Right cardiac atrium (tissue), 5 donors: ENCODE measurements at places on chromosomes 5 and 9. TPM values are rescaled to one million over a fixed set of nuclear protein-coding genes. Genes with fewer than 3 reads are reported as not detected.
A peak's percentile ranks its signal among the peaks of the same experiment; 100 is the strongest.

DNA sequence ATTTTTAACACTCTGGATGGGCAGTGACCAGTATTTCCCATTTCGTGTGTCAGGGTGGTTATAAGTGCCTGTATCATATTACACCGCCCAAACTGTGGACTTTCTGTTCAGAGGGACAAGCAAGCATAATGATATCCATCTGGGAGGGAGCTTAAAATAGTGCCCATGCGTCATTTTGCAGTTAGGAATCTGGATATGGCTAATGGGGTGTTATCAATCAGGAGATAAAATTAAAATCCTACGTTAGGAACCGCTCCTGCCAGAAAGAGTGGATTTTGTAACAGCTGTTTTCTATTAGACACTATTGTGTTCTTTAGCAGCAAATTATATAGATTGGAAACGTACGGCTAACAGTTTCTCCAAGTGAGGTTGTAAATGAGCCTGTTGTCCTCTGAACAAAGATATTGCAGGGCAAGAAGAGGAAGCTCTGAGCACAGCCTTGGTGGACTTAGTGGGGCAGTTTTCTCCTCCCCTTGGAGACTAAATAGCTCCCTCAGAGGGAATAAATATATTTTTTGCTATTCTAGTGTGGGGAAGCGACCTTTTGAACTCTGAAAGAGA lies 160.4 kb downstream of the SPATA31D1 start:
- no peak for DNase-seq

DNA sequence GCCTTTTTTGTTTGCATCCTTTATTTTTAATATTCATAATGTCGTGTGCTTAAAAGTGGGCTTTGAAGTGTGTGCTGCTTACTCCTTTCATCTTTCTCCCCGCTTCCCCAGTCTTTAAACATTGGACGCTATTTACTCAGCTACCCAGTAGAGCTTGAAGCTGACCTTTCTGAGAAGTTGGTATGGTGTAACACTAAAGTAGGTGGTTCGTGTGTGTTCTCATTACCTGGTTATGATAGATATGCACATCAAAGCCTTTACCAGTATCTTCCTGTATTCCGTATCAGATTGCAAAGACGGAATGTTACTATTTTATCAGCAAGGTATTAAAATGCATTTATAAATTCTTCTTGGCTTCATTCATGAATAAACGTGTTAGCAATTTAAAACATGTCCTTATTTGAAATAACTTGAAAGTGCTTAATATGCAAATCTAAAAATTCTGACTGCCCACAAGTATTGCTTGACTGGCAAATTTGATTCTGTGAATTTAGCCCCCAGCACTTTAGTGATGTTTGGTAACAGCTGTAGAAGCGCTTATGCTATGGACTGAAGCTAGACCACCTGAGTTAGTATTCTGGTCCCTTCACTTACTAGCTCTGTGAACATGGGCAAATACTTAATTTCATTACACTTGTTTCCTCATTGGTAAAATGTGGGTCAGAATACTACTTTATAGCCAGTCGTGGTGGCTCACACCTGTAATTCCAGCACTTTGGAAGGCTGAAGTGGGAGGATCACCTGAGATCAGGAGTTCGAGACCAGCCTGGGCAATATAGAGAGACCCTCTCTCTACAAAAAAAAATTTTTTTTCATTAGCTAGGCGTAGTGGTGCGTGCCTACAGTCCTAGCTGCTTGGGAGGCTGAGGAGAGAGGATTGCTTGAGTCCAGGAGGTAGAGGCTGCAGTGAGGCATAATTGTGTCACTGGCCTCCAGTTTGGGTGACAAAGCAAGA lies 1.7 kb downstream of the RRAGA start:
- DNase-seq: no peak

GRCh38 chr5:93894601-93895354 lies 153.4 kb upstream of the POU5F2 start:
- DNase-seq: no peak

- DNase-seq: no peak
These were observed 28.1 kb upstream of the DAB2 start for GRCh38 chr5:39452846-39453245.

DNA sequence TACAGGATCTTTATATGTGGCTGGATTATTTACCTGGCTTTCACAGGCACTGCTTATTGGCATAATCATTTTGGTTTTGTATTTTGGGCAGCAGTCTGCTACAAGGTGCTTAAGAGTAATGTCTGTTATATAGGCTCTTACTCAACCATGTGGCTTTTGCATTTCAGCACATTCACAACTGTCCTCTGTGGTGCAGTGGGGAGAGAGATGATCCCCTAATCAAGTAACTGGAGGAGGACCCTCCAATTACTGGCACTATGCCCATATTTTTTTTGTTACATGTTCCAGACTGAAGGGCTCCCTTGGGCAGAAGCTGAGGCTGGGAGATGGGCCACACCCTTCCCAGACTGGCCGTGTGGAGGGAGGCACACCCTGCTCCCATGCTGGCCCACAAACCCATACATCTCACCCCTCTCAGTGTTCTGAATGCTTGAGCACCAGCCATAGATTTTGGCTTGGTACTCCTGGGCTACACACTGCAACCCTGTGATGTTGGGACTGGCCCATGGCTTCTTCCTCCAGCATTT lies 173.5 kb downstream of the FAM174A start:
- no peak for DNase-seq

GRCh38 chr5:93821891-93822415 lies 80.6 kb upstream of the POU5F2 start:
- DNase-seq: no peak

DNA sequence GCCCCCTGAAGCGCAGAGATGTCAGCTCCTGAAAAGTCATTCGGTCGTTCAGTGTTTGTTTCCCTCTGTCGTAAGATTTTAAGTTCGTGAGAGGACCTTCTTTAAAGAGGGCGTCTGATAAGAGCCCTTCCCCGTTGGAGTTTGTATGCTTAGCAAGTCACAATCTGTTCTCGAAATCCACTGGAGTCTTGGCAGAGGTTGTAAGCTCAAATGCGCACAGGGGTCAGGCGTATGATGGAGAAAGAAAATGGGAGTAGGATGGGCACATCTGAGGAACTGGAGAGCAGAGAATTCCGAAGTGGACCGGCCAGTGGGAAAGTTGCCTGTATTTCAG lies 710 bp downstream of the HSD17B4 start:
- no peak for DNase-seq

GRCh38 chr5:167850911-167851310 lies 440.5 kb upstream of the WWC1 start:
- no peak for DNase-seq

DNA sequence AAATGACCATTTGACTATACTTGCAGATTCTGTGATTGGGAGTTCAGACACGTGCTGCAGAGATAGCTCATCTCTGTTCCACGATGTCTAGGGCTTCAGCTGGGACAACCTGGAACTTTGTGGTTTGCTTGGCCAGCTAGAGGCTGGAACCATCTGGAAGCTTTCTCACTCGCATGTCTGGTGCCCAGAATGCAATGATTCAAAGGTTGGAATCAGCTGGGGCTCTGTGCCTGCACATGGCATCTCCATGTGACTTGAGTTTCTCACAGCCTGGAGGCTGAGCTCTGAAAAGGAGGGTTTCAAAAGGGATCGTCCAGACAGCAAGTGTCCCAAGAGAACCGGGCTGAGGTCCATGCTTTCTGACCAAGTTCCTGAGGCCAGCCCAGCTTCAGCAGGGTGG lies 465.2 kb downstream of the GADD45G start:
- DNase-seq: no peak

- DNase-seq: no peak
These were observed 451.7 kb downstream of the AGTPBP1 start for GRCh38 chr9:85290019-85290418.

DNA sequence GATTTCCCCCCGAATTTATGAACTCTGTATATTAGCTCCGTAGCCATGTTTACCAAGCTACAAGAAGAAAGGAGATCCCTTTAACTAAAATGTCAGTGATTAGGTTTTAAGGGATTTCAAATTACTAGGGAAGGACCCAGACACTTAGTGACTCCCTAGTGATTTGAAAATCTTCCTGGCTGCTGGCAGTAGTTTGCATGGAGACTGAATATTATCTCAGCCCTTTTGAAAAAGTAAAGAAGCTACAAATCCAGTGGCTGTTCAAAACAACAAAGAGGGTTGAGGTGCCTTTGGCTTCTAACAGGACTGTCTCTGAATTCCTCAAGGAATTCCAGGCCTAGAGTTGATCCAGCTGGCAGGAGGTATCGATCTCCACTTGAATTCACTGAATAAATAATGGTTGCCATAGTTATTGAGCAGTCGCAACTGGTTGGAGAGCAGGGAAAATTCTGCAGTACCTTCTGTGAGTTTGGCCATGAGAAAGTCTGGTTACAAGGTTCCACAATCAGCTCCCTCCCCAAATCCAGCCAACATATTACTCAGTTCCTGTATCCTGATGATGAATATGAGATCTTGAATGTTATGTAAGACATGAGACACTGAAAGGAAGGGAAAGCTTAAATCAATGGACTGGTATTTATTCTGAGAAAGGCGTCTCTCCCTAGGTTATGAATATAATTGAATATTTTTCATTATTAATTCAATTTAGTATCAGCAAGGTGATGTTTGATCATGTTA lies 37.7 kb downstream of the NR4A3 start:
- DNase-seq: no peak

GRCh38 chr5:109298794-109299193 lies 111.0 kb downstream of the PJA2 start:
- DNase-seq: no peak

GRCh38 chr5:35771300-35771699 lies 85.4 kb upstream of the IL7R start:
- DNase-seq: no peak

GRCh38 chr9:136927343-136928271 lies 16.9 kb downstream of the FBXW5 start:
- DNase-seq: no peak

GRCh38 chr9:4138180-4138579 lies 161.7 kb downstream of the GLIS3 start:
- DNase-seq: no peak

The LCN9 gene
- not detected for total RNA-seq

DNA sequence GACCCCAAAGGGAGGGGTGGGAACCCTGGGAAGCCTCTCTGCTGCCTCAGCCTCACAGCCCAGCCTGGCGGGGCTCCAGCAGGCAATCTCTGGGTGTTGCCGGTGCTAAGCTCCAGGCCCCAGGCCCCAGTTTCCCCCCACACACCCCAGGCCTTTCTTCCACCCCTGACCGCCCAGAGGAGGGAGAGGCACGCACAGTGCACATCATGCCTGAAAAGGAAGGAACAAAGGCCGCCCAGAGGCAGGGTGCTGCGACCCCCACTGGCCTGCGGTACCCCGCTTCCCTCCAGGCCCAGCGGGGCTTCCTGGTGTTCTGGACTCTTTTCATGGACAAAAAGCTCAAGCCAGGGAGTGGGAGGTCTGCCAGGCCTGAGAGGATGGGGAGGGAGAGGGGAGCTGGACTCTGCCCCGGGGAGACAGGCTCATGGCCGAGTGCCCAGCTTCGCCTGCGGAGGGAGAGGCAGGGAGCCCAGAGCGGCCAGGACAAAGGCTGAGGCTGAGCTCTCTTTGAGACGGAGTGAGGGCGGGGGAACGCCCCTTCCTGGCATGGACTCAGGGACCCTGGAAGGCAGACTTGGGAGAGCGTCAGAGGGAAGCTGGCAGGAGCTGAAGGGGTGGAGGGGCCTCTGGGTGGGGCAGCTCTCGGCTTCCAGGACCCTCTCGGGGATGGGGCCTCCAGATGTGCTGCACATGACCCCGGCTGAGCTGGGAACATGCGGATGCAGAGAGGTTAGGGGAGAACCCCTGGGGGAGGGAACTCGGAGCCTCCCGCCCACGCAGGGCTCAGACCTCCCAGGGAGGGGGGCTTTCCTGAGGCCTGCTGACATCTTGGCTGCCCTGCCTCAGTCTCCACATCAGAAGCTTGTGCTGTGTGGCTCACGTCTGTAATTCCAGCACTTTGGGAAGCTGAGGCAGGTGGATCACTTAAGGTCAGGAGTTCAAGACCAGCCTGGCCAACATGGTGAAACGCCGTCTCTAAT lies 1.8 kb upstream of the ENTPD2 start:
- DNase-seq: peak; percentile 93

GRCh38 chr5:14718778-14719177 lies 54.3 kb downstream of the OTULIN start:
- DNase-seq: no peak

DNA sequence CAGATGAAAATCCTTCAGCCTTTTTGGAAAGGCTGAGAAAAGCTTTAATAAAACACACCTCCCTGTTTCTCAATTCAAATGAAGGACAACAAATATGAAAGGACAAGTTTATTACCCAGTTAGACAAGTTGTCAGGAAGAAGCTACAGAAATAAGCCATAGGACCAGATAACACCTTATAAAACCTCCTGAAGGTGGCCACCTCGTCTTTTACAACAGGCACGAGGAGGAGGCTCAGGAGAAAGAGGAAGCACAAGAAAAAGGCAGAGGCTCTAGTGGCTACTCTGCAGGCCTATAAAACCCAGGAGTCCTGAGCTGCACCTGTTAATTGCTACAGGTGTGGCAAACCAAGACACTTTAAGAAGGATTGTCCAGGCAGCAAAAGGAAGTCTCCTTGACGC lies 352.1 kb upstream of the CDH18 start:
- DNase-seq: no peak

- peak; percentile 86 for DNase-seq
These were observed 17.9 kb upstream of the EGFL7 start for GRCh38 chr9:136644593-136645351.

The C5 gene
- total RNA-seq: 1.5 TPM

DNA sequence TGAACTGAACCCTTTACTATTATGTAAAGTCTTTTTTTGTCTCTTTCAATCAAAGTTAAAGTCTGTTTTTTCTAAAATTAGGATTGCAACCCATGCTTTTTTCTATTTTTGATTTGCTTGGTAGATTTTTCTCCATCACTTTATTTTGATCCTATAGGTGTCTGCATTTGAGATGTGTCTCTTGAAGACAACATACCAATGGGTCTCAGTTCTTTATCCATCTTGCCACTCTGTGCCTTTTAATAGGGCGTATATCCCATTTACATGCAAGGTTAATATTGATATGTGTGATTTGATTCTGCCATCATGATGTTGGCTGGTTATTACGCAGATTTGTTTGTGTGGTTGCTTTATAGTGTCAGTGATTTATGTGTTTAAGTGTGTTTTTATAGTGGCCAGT lies 436.0 kb upstream of the SEMA6A start:
- no peak for DNase-seq

DNA sequence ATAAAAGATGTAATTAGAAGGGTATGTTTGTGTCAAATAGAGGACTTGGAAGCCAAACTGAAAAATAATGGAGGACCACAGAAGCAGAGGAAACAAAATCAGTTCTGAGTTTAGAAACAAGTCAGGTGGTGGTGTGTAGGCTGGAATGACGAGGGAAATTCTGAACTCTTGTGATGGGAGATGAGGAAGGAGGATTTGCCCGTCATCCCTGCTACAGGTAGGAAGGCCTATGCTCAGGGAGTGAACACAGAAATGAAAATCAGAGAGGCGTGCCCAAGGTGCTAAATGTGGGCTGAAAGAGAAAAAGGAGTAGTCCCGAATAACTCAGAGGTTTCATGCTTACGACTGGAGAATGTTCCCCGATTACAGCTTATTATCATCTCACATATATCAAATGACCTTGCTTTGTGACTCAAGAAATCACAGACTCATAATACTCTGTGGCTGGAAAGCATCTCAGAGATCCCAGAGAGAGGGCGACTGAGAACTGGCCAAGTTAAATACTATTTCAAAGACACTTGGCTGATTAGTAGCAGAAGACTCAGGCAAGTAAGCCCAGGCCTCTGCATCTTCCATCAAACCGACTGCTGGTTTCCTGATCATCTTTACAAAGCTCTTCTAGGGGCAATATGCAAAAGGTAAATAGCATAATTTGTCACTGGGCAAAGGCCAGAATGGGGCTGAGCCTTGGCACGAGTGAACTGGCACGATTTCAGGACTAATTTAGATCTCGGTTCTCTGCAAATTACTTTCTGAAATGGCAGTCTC lies 126.0 kb downstream of the SUSD1 start:
- no peak for DNase-seq

- no peak for DNase-seq
These were observed 1.6 kb downstream of the CCNJL start for GRCh38 chr5:160310552-160311295.
